ENCODE measurements at places on chromosomes 2 and 18.

DNA sequence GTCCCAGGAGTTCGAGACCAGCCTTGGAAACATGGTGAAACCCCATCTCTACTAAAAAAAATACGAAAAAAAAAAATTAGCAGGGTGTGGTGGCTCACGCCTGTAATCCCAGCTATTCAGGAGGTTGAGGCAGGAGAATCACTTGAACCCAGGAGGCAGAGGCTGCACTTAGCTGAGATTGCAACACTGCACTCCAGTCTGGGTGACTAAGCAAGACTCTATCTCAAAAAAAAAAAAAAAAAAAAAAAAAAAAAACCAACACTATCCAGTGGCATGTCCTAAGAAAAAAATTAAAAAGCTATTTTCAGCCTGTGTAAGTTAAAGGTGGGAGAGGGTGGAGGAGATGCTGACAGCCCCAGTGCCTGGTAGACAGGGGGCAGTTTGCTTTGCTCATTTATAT, 32.2 kb upstream of the REL start:
- no peak for DNase-seq

GRCh38 chr18:45731716-45732115, 7.7 kb downstream of the SLC14A1 start:
- no peak for DNase-seq

GRCh38 chr2:230969659-230970015, 26.3 kb upstream of the SPATA3 start:
- DNase-seq = no peak

DNA sequence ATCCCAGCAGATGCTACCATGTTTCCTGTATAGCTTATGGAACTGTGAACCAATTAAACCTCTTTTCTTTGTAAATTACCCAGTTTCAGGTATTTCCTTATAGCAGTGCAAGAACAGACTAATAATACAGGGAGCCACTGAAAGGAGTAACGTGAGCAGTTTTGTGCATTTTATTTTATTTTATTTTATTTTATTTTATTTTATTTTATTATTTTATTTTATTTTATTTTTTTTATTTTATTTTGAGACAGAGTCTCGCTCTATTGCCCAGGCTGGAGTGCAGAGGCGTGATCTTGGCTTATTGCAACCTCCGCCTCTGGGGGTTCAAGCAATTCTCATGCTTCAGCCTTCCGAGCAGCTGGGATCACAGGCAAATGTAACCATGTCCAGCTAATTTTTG, 156.3 kb upstream of the MSH6 start:
- DNase-seq = no peak

DNA sequence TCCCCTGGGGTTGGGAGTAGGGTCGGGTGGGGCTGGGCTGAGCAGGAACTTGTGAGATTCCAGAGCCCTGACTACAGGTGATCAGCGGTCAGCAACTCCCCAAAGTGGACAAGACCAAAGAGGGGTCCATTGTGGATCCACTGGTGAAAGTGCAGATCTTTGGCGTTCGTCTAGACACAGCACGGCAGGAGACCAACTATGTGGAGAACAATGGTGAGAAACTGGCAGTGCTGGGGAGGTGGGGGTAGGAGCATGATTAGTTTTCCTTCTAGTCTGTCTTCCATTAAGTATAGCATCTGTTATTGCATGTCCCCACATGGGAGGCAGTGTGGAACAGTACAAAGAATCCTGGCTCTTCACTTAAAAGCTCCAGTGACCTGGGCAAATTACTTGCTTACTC, 23.7 kb downstream of the ZNF142 start:
- no peak for DNase-seq

DNA sequence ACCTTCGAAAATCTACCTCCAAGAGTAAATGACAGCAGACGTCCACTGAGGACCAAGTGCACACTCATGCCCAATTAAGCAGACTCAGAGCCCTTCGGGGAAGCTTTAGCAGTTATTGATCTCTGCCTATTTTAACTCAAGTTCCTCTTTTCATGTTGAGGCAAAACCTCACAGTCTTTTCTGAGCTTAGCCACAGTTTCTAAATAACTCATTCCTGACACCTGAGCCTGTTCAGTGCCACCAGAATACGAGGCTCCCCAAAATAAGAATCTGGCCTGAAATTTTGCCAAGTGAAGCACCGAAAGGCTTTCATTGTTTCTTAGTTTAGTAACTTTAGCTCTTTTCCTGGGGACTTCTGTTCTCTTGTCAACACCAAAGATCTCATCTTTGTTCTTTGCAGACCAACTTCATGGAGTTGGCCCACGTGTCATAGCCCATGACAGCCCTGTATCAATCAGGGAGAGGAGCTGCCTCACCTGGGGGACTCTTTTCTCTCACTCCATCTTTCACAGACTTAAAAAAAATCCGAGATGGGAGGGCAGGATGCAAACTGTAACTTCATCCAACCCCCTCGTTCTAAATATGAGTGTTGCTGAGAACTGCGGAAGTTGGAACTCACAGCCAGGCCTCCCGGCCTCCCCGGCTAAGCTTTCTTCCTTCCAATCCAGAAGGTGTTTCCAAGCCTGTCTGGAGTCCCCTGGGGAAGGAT, 22.2 kb downstream of the INPP5D start:
- no peak for DNase-seq

GRCh38 chr18:10919851-10920250, 229.5 kb downstream of the PIEZO2 start:
- DNase-seq = no peak

GRCh38 chr2:6236317-6236716, 544.1 kb downstream of the SOX11 start:
- no peak for DNase-seq

DNA sequence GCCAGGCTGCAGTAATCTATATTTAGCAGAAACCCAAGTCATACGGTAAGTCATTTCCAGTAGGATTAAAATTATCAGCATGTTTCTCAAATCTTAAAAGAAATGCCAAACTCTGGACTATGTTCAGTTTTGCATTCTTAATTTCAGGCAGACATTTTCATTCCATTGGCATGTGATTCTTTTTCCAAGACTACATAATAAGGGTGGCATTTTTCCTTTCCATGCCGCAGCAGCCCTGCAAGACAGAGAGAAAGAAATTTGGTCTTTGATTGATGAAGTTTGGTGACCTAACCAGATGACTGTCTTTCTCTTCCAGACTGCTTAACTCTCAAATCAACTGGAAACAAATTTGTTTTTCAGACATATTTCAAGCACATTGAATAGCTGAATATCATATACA, 118.1 kb downstream of the FHOD3 start:
- no peak for DNase-seq

DNA sequence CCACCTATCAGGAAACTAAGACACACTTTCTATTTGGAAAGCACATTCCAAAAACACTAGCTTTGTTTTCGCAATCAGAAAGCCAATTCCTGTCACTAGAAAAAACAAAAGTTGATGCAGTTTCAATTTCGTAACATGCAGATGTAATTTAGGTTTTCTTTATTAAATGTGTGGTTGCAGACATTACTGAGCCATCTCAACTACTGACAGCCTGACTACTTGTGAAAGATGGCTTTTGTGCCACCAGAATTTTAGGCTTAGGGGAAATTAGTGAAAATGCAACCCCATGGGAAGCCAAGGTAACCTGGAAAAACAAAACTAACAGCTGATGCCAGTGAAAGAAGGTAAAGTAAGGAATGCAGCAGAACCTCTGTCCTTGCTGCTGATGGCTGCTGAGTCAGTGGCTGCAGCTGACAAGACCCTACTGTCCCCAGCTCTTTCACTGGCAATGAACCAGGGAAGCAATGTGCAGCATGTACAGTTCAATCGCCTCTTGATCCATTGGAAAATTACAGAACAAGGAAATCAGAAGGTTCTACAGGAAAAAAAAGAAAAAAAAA, 34.9 kb downstream of the FEZ2 start:
- no peak for DNase-seq

DNA sequence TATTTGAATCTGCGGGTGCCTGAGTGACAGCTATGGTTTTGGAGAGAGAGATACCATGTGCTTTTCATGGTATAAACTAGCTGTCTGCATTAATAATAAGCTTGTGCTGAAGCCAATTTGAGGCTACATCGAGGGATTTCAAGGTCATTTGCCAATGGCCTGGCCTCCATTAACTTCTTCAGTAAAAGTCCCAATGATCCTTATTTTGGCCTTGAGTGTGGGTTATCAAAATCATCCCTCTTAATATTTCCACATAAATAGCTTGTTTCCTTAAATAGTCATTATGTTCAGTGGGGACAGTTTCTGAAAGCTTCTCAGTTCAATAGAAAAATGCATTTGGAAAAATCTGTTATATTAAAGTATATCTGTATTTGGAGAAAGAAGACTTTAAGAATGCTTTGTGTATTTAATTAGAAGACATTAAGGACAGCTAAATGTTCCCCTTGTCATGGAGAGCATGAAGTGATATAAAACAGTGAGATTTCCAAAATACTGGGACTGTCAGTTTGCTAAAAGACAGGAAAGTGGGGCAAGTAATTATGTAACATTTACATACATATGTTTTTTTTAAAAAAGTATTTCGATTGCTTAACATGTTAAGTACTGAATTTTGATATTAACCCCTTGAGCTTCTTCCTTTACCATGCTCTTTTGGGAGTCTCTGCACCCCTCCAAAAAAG, 355.5 kb upstream of the ZEB2 start:
- no peak for DNase-seq

- peak; percentile 10 for DNase-seq
These were observed 101.9 kb downstream of the USP34 start for GRCh38 chr2:61368687-61369665.

DNA sequence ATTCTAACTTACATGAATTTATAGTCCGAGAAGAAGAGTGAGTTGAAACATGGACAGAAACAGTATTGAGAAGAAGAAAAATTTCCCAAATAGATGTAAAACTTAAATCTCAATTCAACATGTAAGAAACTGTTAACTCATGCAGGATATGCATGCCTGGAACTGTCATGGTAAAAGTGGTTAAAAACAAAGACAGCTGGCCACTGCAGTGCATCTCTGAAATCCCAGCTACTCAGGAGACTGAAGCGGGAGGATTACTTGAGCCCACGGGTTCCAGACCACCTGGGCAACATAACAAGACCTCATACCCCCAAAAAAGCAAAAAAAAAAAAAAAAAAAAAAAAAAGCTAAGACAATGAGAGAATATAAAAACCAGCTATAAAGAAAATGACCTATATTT, 93.0 kb upstream of the TTC27 start:
- DNase-seq = no peak

GRCh38 chr18:36602071-36602470, 226.7 kb downstream of the TPGS2 start:
- no peak for DNase-seq

- DNase-seq = peak; percentile 15
These were observed 41.0 kb downstream of the LPIN2 start for GRCh38 chr18:2971741-2972552.

DNA sequence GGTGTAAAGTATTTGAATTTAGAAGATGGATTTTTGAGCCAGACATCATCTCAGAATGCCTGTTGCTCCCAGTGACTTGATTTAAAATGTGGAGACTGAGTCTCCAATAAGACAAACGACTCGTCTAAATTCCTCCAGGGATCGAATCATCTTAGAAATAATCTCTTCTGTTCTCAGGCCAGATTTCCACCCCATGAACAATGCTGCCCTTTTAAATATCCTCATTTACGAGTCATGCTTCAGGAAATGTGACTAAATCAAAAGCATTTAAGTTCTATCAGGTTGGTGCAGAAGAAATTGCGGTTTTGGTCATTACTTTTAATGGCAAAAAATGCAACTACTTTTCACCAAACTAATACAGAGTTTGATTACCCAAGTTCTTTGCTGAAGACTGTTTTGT, 684.6 kb upstream of the SOX11 start:
- DNase-seq = no peak

GRCh38 chr2:160433466-160434140, 60.0 kb downstream of the RBMS1 start:
- DNase-seq = no peak

DNA sequence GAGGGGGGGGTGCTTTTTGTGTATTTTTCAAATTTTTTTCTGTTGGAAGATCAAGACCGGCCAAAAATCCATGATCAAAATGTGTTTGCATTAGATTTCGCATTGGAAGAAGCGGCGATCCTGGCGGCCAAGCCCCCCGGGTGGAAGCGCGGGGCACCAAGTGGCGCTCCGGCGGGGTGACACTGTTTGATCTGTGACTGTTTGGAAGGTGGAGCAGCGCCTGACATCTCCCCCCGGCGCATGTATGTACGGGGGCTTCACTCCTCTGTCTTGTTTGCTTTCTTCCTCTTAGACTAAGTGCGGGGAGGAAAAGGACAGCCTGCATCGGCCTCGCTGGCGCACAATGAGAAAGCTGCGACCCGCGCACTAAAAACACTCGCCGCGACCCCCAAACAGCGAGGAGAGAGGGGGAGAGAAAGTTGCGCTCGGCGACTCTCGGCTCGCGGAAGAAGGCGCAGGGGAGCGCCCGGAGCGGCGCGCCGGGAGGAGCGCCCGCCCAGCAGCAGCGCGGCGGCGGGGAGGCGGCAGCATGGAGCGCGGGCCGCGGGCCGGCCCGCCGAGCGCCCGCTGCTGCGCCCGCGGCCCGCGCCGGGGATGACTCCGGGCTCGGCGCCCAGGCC, 515 bp downstream of the TSHZ1 start:
- DNase-seq = peak; percentile 44

DNA sequence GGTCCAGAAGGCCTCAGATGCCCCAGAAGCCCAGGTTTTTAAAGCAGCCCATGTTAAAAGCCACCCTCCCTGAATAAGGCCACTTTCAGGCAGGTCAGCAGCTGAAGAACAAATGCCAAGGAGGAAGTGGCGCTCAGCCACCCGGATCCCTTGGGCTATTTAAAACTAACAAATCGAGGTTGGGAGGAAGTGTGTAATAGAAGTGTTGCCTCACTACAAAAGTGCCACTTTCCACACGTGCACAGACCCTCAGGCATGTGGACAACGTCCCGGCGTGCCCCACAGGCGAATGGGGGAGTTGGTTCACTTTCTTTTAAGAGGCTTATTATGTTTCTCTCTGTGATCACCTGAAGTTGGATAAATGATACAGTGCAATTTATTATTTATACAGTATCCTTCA, 173.8 kb upstream of the SALL3 start:
- DNase-seq = no peak

GRCh38 chr2:190791347-190791975, 89.2 kb upstream of the GLS start:
- DNase-seq = no peak

DNA sequence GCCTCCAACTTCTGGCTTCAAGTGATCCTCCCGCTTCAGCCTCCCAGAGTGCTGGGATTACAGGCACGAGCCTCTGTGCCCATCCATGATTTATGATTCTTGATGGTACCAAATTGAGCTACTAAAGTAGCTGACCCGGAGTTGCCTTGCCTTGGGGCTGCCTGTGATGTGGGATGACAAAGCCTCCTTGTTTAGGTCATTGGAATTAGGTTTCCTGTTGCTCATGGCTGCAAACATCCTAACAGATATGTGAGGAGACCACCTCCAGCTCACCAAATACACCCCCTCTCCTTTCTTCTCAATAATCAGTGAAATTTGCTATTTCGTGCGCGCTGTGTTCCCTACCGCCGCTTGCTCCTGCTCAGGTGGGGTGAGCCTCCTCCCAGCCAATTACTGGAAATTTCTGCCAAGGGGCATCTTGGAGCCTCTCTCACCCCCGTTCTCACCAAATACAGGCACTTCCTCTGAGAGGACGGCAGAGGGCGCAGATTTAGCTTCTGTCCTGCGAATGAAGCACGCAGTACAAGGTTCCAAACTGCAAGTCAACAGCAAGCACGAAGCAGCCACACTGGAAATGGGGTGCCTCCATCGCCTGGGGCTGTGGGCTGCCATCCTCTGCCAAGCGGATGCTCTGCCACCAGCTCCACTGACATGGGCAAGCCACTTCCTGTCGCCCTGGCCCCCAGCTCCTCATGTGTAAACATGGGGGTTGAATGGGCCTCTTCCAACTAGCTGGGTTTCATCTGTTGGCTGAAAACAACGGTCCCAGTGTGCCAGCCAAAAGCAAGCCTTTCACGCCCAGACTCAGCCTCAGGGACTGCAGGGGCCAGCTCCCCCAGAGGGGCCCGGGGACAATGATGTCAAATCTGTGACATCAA, 71.7 kb downstream of the NCAPH start:
- DNase-seq = peak; percentile 94
